ENCODE measurements at places on chromosomes 11 and 22.

DNA sequence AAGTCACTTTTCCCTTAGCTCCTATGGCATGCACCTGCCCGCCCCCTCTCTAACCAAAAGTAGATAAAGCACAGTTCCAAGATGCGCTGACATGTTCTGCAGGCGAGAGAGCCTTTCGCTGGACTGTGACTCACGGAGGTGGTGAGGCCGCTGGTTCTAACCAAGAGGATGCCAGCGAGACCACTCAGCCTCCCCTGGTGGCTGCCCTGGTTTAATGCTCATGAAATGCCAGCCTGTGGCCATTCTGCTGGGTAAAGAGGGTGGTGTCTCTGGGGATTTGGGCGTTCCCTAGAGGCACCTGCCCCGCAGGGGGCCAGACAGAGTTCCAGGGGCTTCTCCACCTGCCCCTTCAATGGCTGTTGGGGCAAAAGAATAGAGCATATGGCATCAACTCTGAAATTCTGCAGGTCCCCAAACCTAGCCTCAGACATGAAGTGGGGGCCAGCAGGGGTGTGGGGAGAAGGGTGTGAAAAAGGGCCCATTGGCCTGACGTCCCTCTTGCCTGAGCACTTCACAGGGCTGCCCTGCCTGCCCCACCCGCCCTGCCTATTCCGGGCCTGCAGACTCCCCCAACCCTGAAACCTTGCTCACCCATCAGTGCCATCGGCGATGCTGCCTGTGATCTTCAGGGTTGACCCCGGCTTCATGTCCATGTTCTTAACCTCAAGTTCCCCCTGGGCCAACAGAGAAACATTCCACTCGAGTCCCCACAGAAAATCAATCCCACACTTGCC is 8.5 kb downstream of the LGALS2 start:
- peak; percentile 68 for DNase-seq

DNA sequence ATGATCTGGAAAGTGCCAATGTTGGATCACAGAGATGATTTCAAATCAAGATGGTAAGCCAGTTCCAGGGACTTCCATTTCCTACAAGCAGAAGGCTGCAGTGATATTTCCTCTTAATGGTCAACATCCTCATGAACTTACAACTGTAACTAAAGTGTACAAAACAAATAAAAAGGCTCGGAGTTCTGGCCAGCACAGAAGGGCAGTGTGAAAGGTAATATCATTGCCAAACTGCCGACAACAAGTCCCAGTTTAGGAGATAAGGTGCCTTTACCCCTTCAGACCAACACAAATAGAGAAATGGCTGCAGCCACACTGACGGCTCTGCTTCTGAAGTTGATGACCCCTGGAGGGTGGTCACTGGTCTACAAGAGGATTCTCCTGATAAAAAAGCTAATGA is 91.1 kb downstream of the ETS1 start:
- DNase-seq: no peak

GRCh38 chr11:56842814-56843794 is 94.6 kb upstream of the OR9G4 start:
- no peak for DNase-seq

DNA sequence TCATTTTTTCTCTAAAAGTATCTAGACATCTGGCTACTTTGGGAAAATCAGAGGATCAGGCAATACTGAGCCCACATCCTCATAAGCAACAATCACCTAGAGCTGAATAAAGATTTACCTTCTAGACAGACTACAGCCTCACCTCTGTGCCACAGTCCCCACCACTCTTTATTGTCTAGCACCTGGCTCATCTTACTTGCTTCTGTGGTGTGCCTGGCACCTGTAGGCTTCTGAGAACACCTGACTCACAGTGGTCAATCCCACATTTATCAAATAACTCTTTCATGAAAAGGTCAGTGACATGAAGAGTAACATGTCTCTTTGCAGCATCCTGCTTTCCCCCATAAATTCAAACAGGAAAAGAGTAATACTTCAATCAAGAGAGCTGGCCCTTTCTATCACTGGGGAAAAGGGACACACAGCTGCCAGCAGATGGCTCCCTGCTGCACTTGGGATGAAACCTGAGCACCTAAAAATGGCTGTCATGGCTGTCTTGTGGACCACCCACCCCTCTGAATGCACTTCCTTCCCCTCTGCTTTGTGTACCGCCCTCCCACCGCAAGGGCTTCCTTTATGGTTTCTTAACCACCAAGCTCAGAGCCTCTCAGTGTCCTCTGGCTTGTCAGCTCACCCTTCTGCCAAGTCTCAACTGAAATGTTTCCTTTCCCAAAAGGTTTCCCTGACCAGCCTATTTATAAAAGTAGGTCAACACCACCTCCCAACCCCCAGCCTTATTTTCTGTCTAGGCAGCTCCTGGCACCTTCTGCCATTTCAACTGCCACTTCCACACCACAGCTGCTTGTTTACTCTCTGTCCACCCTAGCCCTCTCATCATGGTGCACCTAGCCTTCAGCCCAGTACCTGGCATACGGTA is 9.3 kb downstream of the TFIP11 start:
- peak; percentile 44 for DNase-seq

DNA sequence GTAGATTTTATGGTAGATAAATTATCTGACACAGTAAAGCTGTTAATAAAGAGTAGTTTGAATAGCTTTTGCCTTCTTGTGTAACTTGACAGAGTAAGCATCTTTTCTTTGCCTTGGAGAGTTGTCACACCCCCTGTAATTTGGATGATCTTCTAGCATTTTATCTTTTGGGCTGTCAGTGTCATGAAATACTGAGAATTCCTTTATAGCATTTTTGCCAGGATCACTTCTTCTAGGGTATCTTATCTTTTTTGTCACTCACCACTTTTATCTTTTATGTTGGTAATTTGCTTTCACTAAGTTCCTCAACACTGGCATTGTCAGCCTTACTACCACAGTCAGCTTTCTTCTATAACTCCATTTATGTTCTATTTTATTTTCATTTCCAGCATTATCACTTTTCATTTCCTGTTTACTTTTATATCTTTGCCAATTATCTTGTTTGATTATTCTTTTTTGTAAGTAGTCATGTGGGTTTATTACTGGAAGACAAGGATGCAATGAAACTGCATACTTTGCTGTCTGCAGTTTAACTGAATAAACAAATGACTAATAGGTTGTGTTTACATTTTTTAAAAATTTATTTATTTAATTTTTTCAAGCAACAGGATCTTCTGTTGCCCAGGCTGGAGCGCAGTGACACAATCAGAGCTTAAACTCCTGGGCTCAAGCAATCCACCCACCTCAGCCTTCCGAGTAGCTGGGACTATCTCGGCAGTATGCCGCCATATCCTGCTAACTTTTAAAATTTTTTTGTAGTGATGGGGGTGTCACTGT is 28.1 kb upstream of the ACAT1 start:
- peak; percentile 33 for DNase-seq

DNA sequence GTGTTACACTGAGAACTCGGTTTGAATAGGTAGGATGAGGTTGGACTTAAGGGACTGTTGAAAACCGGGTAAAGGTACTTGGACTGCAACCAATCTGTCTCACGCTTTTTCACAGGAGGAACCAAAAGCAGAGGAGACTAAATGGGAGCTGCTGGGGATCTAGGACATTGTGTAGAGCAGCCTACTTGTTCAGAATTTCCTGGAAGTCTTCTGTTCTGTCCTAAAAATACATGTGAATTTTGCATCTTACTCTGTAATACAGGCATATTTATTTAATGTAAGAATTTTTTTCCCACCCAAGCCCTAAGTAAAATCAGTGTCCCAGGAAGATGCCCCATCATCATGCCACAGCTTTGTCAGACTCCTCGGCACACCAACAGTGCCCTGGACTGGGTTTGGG is 52.1 kb upstream of the TBCEL start:
- no peak for DNase-seq

- DNase-seq: peak; percentile 94
Measured at GRCh38 chr11:123122341-123122740, 60.4 kb upstream of the HSPA8 start.

DNA sequence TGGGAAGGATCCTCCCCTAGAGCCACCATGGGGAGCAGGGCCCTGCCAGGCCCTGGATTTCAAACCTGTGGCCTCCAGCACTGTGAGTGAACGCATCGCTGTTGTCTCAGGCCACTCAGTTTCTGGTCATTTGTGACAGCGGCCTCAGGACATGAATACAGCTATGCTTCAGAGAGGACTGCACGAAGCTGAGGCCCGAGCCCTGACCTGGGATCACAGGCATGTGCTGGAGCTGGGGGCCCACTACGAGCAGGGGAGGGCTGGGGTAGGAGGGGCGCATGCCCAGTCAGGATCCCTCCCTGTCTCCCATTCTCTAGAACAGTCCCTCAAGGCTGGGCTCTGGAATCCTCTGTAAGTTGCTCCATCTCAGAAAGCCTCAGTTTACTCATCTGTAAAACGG is 242.1 kb downstream of the CTTN start:
- DNase-seq: no peak

- DNase-seq: peak; percentile 62
Measured at GRCh38 chr11:123246749-123247495, 51.9 kb upstream of the CLMP start.

GRCh38 chr22:37313376-37314314 is 31.3 kb downstream of the CYTH4 start:
- no peak for DNase-seq

- no peak for DNase-seq
Measured at GRCh38 chr22:44260216-44261035, 52.3 kb downstream of the SHISAL1 start.

GRCh38 chr11:25350899-25351803 is 854.3 kb downstream of the LUZP2 start:
- no peak for DNase-seq

DNA sequence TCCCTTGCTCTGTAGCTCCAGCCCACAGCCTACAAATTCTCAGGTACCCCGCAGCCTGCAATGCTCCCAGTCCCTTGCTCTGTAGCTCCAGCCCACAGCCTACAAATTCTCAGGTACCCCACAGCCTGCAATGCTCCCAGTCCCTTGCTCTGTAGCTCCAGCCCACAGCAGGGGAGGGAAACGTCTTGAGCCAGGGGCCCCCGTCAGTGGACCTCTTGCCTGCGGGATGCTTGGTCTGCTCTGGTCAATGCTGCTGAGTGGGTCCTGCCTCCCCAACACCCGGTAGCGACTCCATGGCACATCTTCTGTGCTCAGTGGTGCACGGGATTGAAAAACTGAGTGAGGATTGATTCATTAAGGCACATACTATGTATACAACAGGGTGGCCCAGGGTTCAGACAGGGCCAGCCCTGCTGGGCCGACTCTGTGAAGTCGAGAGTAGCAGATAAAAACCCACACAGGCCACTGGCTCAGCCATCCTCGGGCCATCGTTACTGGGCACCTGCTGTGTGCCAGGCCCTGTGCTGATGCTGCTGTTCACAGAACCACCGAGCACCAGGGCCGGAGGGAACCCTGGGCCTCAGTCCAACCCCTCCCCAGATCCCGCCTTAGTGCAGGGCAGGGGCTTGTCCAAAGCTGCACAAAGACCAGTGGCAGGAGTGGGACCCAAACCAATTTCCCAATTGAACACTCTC is 69.7 kb downstream of the MYO7A start:
- no peak for DNase-seq

DNA sequence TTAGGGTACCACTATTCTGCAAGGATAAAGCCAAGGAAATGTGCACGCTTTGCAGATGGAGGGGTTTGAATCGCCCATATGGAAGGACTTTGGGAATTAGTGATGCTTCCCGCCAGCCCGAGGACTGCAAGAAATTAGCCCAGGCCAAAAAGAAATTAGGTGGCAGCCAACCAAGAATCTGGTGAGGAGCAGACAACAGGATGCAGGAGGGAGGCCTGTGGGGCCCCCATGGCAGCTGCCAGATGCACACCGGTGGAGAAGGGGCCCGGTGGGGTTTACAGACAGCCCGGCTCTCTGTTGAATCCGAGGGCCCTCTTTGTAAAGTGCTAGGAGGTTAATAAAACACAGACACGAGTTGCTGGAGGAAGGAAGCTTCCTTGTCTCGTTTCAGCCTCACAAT is 73.5 kb downstream of the TIMP3 start:
- DNase-seq: no peak

DNA sequence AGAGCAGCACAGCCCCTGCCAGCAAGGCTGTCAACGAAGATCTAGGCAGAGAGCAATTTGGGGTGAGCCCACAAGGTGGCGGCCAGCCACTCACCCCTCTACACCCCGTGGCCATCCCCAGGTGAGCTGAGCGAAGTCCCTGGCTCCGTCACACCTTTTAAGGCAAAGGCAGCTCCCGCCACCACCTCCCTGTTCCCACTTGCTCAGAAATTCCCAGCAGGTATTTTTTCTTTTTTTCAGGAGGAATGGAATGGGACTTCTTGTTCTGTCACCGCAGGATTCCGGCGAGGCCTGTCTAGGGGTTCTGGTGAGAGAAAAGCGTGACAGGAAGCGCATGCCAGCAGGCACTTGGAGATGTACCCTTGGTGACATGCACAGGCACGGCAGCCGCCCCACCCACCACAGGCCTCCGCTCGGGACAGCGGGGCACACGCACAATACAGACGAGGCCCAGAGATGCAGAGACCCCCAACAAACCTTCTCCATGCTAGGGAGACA is 10.0 kb downstream of the RPL3 start:
- no peak for DNase-seq

- DNase-seq: peak; percentile 13
Measured at GRCh38 chr11:87092159-87092558, 54.4 kb downstream of the TMEM135 start.

- no peak for DNase-seq
Measured at GRCh38 chr11:61611309-61611708, 30.4 kb upstream of the SYT7 start.

GRCh38 chr11:66347425-66348276 is at the start of gene B4GAT1:
B4GAT1 (minus strand) TSS chr11:66347629; CDS start chr11:66347545, 84 bp downstream.
- DNase-seq: peak; percentile 86

DNA sequence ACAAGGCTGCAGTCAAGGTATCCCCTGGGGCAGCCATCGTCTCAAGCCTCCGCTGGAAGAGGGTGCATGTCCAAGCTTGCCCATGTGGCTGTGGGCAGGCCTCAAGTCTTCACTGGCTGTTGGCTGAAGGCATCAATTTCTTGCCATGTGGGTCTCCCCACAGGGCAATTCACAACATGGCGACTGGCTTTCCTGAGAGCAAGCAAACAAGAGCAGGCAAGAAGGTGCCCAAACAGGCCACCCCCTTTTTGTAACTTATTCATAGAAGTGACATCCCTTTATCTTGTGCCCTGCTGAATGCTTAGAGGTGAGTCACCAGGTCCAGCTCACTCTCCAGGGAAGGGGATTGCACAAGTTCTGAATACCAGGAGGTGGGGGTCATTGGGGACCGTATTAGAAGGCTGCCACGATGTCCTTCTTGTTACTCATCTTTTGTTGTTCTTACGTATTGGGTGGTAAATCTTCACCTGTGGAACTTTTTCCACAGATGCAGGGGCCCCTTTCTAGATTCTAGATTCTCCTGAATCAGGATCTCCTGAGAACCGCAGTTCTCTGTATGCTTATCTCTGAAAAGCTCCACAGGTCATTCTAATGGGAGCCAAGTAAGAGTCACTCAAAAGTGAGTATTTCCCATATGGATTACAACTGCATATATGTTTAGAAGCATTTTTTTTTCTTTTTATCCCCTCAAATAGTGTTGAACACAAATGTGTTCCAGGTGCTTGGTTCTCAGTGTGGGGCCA is 44.2 kb upstream of the MICAL2 start:
- DNase-seq: peak; percentile 92

DNA sequence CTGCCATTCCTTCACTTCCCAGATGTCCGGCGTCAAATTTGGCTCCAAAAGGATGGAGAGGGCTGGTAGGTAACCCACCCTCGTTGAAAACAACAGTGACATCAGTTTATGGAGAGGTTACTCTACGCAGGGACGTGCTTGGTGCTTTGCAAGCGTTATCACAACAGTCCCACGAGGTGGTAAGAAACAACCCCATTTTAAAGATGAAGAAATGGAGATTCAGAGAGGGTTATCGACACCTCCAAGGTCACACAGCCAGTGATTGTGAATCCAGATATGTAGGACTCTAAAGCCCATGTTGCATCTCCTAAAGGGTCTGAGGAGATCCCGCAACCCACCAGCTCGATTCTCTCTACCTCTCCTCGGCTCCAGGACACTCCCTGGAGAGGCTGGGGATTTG is 773 bp downstream of the MIAT start:
- no peak for DNase-seq

Measured in amniotic epithelial cell (primary cell).